Inflammatory macrophage treated with lipopolysaccharide for 4 hours (primary cell): ENCODE measurements at places on chromosomes 2 and 18.
A peak's percentile ranks its signal among the peaks of the same experiment; 100 is the strongest.

DNA sequence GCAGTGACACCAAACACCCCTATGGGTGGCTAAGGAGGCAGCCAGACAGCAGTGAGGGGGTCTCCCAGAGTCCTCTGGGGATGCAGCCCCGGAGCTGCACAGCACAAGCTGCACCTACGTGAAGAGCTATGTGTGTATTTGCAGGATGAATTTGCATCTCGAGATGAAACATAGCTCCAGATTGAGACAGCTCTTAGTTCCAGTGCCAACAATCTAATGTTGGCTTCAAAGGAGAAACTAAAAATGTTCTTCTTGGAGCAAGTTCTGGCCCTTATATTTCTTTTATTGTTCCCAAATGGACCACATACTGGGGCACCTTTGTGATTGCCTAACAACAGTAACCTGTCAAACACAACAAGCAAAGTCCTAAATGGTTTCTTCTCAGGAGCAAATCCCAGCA lies 233.9 kb downstream of the SLC4A3 start:
- no peak for DNase-seq

DNA sequence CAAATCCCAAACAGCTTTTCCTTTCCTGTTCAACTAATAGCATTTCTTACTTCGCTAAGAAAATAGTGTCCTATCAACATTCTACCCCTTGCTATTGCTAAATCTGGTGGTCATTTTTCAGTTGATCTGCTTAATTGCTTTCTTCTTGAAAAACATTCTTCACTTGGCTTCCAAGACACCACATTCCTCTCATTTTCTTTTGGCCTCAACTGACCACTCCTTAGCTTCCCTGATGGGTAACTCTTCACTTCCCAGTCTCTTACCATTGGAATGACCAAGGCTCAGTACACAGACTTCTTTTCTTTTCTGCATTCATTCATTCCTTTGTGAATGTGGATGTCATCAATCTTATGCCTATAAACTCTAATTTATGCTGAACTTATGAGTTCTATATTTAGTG lies 230.8 kb upstream of the CDH2 start:
- no peak for DNase-seq

DNA sequence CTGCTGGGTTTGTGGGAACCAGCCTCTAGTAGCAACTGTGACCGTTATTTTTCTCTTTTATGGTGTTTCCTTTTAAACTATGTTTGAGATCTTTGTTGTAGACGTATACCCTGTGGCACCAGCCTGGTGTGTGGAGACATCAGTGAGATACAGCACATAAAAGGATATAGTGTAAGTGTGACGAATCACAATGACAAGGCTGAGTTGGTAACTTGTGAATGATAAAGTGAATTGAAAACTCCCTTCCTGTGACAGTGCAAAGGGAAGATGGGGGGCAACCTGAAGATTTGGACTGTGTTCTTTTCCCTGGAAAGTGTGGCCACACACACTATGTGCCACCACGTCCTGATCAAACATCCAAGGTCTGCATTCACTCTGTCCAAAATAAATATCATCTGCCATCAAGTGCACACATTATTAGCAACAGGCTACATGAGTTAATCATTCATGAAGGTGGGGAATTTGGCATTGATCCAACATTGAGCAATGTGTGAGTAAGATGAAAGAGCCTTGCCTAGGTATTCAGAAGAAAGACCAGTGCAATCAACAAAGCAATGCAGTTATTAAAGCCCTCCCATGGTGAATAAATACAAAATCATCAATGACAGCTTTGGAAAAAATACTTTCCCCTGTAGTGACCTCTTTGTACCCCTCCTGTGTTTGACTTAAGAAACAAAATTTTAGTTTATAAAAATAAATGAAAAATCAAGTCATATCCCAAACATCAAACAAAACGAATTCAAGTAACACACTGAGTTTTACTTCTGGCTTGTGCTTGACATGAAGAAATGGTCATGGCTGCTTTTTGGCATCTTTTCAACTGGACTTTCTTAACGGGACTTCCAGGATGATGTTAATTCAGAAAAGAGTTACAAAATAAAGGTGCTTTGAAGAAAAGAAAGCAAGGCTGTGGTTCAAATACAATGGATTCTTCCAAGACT lies 1280.5 kb upstream of the ZEB2 start:
- no peak for DNase-seq

DNA sequence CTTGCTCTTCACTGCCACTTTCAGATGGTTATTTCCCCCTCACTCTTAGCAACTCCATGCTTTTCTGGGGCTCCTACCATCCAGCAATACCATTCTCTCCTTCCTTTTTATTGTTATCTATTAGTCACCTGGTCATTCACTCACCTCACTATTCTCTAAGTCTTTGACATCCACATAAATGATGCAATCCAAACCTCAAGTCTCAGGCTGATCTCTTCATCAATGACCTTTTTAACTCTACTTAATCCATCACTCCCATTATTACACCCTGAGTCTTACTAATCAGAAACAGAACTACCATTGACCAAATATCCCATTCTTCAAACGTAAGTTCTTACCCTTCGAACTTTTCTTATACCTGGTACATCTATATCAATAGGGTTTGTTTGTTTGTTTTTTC lies 79.7 kb downstream of the ITSN2 start:
- no peak for DNase-seq

DNA sequence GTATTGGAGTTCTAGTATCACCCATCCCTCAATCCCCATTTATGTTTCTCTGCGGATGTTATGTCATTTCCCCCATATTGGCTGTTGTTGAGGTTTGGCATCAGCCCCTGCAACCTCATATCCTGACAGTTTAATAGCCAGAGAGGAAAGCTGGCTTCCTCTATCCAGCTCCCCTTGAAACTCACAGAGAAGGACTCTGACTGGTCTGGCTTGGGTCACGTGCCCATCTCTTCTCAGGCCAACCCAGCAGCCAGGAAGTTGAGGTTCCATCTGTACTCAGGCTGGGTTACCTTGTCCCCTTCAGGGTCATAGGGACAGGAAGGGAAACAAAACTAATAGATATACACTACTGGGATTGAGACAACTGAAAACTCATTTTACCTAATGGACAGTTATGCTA lies 148.0 kb upstream of the SLC14A2 start:
- no peak for DNase-seq

DNA sequence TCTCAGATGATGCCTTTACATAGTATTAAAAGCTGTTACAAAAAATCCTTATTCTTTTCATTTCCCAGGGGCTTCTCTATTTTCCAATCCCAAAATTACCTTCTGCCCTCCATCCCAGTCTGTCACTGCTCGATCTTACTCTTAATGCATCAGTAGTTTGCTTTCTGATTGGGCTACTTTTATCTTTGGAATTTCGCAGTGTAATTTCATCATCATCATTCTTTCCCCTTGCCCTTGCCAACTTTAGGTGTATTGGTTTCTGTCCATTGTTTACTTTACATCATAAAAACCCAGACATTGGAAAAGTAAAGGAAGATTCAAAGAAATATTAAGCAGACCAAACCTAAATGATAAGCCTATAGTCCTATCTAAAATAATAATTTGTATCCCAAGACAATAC lies 457.2 kb downstream of the PIK3C3 start:
- DNase-seq: no peak

- no peak for DNase-seq
These were observed 147.6 kb upstream of the HDAC4 start for GRCh38 chr2:239548451-239548871.

GRCh38 chr18:23165271-23166068 lies 30.2 kb downstream of the CABLES1 start:
- DNase-seq: no peak

- no peak for DNase-seq
These were observed 117.4 kb upstream of the NOSTRIN start for GRCh38 chr2:168684921-168685599.

DNA sequence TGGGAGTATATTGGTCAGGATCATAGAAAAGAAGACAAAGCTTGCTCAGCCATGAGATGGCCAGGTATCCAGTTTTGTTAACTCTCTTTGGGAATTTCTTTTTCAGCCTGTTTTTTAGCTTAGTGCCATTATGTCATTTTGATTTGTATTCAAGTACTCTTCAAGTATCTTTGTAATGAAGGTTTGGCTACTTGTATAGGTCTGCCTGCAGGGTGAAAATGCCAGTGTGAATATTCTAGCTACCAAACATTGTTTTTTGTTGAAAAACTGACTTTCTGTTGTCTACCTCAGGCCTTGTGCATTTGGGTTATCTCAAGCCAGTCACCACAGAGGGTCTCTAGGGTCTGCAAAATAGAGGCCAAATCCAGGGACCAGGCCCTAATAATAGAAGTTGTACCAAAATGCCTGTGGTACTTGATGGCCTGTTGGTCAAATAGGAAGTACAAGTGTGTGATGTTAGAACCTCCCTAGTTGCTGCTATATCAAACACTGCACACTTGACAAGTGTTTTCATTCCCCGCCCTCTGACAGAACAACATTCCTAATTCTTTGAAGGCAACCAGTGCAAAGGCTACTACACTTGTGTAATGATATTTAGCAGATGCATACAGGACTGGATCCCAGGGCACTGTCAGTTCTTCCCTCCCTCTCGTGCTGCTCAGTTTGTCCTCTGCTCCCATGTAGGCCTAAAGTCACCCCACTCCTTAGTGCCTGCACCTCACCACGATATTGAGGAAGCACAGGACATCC lies 36.4 kb downstream of the RNMT start:
- DNase-seq: no peak

DNA sequence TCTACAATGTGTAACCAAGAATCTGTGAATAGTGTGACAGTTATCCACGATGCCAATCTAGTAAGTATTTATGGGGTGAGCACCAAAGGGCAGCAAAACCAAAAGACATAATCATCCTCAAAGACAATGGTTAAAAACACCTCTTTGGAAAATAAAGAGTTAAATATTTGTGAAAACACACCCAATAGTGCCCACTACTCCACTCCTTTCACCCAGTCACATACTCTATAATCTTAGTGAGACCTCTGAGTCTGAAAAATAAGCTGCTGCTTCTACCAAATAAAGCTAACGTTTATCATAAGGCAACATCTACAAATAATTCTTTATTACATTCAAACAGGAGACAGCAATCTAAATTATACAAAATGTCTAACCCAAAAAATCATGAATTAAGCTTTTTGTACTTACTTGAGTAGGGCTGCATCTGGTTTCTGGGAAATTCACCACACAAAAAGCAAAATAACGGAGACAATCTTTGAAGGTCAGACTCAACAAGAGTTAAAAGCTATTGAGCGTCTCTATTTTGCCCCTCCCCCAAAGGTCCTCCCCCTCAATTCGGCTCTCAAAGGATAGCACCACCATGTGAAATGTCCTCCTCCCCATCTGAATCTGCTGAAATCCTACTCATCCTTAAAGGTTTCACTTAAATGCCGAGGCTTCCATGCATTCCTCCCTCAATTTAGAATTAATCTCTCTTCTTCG lies 2.0 kb downstream of the RAPH1 start:
- DNase-seq: peak; percentile 48

GRCh38 chr18:9792565-9793245 lies 84.6 kb downstream of the RAB31 start:
- peak; percentile 82 for DNase-seq

GRCh38 chr18:62802523-62802922 lies 87.2 kb downstream of the PHLPP1 start:
- DNase-seq: no peak

DNA sequence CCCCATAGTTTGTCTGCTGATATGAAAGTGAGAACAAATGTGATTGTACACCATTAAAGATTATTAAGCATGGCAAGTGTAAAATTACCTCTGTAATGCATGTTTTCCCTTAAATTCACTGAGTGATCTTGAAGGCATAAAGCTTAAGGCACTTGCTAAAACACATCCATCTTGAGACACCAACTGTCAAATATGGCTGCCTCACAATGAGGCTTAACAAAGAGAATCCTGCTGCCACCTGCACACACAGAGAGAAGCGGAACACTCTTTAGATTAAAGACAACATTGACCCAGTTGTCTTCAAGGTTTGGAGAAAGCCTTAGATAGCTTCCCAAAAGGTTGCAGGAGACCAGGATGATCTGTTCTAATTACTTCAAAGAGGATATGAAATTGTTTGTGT lies 803.6 kb upstream of the GYPC start:
- DNase-seq: no peak

DNA sequence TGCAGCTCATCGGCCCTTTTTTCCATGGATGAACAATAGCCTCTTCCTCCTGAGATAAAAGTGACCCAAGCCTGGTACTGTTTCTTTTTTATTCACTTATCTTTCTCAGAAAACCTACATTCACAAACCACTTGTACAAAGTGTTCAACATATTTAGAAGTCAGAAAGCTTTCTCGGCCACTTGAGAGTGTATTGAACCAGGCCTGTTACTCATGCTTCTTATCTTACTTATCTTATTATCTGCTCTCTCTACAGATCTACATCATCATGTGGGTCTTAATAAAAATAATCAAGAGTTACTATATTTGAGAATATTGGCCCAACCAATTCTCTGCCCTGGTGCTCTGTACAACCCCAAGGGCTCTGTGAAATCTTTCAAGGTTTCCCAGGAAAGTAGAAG lies 242.1 kb downstream of the MREG start:
- DNase-seq: no peak

DNA sequence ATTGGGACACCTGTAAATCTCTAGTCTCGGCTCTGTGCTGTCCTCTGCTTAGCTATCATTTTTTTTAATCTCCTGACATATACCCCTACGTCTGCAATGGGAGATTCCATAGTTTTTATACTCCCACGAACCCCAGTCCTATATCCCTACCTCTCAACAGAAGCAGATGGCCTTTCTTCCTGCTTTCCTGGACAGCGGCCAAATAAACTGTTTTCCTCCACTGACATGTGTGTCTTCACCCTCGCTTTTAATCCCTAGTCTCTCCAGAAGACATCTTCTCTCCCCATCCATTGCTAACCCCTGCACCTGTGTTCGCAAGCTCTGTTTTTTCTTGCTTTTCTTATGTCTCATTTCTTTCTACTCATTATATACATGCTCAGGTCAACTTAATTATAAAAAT lies 395.4 kb downstream of the EPHA4 start:
- DNase-seq: no peak
